ENCODE measurements at places on chromosomes 6 and 20.

GRCh38 chr6:106511288-106512047, 117.8 kb downstream of the RTN4IP1 start:
- peak overlapping the region; percentile 84 for H3K4me3 ChIP-seq
- peaks cover 6% of the 10 kb centered on the region for H3K27me3 ChIP-seq
- H3K36me3 ChIP-seq = peaks cover 14% of the 10 kb centered on the region

DNA sequence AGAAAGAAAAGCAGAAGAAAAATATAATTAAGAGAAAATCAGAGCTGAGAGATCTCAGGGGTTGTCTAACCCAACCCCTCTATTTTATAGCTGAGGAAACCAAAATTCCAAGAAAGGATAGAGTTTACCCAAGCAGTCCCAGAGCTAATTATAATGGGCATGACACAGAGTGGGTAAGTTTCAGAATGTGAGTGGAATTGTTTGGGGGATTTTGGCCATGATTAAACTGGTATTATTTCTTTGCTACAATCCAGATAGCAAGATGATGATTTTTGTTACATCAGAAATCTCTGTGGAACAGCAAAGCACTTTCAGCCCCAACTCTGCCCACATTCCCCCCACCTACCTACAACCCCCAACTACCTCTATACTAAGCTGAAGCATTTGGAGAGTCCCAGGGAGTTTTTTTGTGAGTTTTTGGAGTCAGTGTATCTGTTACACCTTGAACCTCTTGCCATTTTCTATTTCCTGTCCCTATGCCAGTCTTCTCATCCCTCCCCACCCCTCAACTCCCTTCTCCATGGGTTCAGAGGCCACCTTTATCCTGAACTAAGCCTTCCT, 24.7 kb downstream of the POFUT1 start:
- peaks cover 99% of the 10 kb centered on the region for H3K36me3 ChIP-seq
- peak overlapping the region; percentile 68 for H3K4me3 ChIP-seq
- H3K27me3 ChIP-seq = no peaks in the 10 kb centered on the region
- no peak for DNase-seq

- no peak overlapping the region for H3K4me3 ChIP-seq
- no peak for DNase-seq
- H3K4me1 ChIP-seq = no peaks in the 10 kb centered on the region
- no peak overlapping the region for H3K27ac ChIP-seq
- H3K27me3 ChIP-seq = no peaks in the 10 kb centered on the region
Observed at GRCh38 chr6:68729377-68729903, 94.4 kb downstream of the ADGRB3 start.

DNA sequence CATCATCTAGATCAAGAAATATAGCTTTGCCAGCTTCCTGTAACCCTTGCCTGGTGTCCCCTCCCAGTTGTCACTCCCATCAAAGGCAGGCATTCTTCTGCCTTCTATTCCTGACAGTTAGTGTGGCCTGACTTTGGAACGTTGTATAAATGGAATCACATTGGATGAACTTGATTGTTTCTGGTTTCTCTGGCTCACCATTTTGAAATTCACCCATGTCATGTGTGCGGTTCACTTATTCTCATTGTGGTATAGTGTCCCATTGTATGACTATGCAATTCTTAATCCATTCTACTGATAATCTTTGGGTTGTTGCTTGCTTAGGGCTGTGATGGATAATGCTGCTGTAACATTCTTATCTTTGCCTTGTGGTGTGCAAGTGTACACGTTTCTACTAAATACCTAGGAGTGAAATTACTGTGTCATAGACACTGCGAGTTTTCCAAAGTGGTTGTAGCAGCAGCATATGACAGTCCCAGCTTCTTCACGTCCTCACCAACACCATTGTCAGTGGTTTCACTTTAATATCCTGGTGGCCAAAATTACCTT, 73.2 kb downstream of the VEGFA start:
- H3K27me3 ChIP-seq = peaks cover 5% of the 10 kb centered on the region
- H3K36me3 ChIP-seq = no peaks in the 10 kb centered on the region
- no peak overlapping the region for H3K27ac ChIP-seq
- no peak for DNase-seq
- no peak overlapping the region for H3K4me3 ChIP-seq

- H3K4me3 ChIP-seq = no peak overlapping the region
- H3K36me3 ChIP-seq = no peaks in the 10 kb centered on the region
- no peak for DNase-seq
Observed at GRCh38 chr20:63243604-63244247, 8.0 kb downstream of the BIRC7 start.

GRCh38 chr20:22905658-22906057, 129.5 kb upstream of the SSTR4 start:
- no peaks in the 10 kb centered on the region for H3K27me3 ChIP-seq
- no peak for DNase-seq
- H3K4me3 ChIP-seq = no peak overlapping the region

DNA sequence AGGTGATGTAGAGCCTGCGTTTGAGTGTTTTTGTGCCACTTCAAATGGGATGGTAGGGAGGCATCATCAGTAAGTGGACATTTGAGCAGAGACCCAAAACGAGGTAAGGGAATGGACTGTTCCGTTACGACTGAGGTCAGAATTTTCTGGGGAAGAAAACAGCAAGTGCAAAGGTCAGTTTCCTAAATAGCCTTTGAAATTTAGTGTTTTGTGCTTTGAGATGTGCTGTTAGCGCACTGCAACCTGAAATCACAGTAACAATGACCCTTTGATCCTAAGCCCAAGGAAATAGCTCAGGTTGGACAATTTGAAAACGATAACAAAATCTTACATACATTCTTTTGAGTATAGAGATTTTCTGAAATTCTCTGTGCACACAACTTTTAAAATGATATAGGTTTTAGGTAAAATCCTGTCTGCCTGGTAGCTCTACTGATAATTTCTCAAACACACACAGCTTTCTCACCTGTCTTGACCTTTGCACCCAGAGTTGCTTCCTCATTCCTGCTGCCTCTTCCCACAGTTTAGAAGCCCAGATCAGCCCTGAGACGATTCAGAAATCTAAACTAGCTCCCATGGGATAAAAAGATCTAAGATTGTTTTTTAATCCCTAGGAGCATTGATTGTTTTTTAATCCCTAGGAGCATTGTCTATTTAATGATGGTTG, 22.1 kb downstream of the DCBLD1 start:
- H3K27me3 ChIP-seq = no peaks in the 10 kb centered on the region
- no peak for DNase-seq
- H3K36me3 ChIP-seq = no peaks in the 10 kb centered on the region
- H3K27ac ChIP-seq = no peak overlapping the region

DNA sequence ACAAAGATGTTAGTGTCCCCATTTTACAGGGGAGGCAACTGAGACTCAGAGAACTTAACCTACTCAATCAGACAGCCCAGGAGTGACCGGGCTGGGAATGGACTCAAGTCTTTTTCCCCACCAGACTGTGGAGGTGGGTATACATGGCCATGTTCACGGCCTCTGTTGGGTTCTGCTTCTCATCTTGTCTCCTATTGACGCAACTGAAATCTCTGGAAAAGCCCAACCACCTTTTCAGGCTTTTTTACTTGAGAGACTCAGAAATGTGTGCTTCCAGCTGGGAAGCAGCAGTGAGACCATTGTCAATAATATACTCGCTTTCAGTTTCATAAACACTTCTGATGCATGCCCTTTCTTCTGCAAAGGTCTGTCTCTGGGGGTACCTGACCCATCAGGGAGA, 70.7 kb downstream of the SOBP start:
- H3K4me1 ChIP-seq = no peaks in the 10 kb centered on the region
- no peak overlapping the region for H3K27ac ChIP-seq
- H3K27me3 ChIP-seq = peaks cover 24% of the 10 kb centered on the region

DNA sequence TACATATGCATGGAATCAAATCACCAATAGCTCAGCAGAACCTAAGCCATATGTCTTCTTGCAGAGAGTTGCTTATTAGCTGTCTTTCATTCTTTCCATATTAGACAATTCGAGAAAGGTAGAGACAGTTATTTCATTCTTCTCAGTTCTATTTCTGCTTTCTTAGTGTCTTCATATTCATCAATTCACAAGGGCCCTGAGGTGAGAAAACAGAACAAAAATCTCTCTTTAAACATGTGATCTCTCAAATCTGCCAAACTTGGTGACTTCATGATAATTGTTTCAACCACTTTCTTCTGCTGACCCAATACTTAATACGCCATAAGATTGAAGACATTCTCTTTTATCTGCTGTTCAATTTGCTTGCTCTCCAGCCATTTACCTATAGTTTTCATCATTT, 229.7 kb upstream of the MARCKS start:
- H3K4me1 ChIP-seq = peaks cover 41% of the 10 kb centered on the region
- H3K36me3 ChIP-seq = no peaks in the 10 kb centered on the region
- no peak overlapping the region for H3K4me3 ChIP-seq
- H3K27ac ChIP-seq = no peak overlapping the region

- no peak for DNase-seq
- peaks cover 4% of the 10 kb centered on the region for H3K4me1 ChIP-seq
- H3K4me3 ChIP-seq = no peak overlapping the region
- no peak overlapping the region for H3K27ac ChIP-seq
- H3K36me3 ChIP-seq = no peaks in the 10 kb centered on the region
Observed at GRCh38 chr6:46628976-46629375, 23.6 kb downstream of the CYP39A1 start.

DNA sequence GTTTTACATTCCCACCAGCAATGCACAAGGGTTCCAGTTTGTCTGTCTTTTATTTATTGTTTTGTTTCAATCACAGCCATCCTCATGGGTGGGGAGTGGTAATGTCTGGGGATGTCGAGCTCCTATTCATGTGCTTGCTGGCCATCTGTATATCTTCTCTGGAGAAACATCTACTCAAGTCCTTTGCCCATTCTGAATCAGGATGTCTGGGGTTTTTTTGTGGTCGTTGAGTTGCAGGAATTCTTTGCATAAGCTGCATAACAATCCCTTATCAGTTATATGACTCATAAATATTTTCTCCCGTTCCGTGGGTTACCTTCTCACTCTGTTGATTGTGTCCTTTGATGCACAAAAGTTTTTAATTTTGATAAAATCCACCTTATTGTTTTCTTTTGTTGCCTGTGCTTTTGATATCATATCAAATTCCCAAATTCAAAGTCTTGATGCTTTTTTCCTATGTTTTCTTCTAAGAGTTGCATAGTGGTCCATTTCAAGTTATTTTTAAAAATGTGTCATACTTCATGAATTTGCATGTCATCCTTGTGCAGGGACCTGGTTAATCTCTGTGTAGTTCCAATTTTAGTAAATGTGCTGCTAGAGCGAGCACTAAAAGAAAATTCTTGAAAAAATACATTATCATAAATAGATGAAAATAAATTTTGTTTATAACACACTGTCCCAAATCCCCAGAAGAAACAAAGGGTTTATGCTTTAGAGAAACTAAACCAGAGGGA, 54.9 kb upstream of the PDE10A start:
- H3K4me3 ChIP-seq = no peak overlapping the region
- H3K36me3 ChIP-seq = no peaks in the 10 kb centered on the region
- H3K4me1 ChIP-seq = no peaks in the 10 kb centered on the region
- DNase-seq = no peak

GRCh38 chr20:15918631-15919030, 654.6 kb downstream of the KIF16B start:
- no peaks in the 10 kb centered on the region for H3K4me1 ChIP-seq
- no peaks in the 10 kb centered on the region for H3K27me3 ChIP-seq

GRCh38 chr20:19937218-19937617, 79.9 kb upstream of the NAA20 start:
- H3K27ac ChIP-seq = no peak overlapping the region
- peaks cover 76% of the 10 kb centered on the region for H3K27me3 ChIP-seq
- peaks cover 33% of the 10 kb centered on the region for H3K4me1 ChIP-seq
- no peaks in the 10 kb centered on the region for H3K36me3 ChIP-seq
- H3K4me3 ChIP-seq = peak overlapping the region; percentile 13
- DNase-seq = peak; percentile 32

DNA sequence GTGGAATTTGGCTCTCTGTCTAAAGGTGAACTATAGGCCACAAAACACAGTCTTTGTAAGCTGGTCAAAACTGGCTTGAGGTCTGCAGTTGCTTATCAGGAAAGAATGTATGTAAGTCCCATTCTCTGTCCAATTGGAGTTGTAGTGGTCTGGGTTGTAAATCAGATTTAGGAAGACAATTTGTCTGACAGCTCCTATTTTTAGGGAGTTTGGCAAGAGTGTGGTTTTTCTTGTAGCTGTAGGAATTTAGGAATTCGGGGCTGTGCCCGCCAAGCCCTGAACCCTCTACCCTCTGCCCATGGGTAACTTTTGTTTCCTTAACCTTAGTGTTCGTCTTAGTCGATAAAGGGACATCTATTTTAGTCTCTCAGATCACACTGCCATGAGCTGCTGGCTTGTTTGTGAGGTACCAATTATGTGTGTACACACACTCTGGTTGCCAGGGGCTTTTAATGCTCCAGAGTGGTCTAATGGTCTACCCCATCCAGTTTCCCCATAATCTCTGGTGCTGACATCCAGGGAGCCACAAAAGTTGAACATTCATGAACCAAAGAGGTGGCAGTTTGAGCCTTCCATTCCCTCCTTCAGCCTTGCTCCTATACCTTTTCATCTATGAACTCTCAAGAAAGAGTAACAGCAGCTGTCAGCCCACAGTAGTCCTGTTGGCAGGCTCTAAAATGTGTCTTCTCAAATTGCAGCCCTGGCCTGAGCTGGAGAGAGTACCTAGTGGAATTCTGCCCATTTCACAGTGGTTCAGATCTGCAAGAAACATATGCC, 93.0 kb downstream of the ANKRD6 start:
- no peak overlapping the region for H3K27ac ChIP-seq
- no peaks in the 10 kb centered on the region for H3K36me3 ChIP-seq
- no peak for DNase-seq

GRCh38 chr6:8819446-8819845, 384.1 kb upstream of the SLC35B3 start:
- no peak for DNase-seq
- no peaks in the 10 kb centered on the region for H3K27me3 ChIP-seq
- H3K4me1 ChIP-seq = no peaks in the 10 kb centered on the region
- no peak overlapping the region for H3K4me3 ChIP-seq
- H3K36me3 ChIP-seq = no peaks in the 10 kb centered on the region

GRCh38 chr20:45363611-45364492, 896 bp downstream of the SYS1 start:
- peaks cover 51% of the 10 kb centered on the region for H3K36me3 ChIP-seq
- peak overlapping the region; percentile 100 for H3K27ac ChIP-seq
- no peak for DNase-seq
- peaks cover 60% of the 10 kb centered on the region for H3K4me1 ChIP-seq

DNA sequence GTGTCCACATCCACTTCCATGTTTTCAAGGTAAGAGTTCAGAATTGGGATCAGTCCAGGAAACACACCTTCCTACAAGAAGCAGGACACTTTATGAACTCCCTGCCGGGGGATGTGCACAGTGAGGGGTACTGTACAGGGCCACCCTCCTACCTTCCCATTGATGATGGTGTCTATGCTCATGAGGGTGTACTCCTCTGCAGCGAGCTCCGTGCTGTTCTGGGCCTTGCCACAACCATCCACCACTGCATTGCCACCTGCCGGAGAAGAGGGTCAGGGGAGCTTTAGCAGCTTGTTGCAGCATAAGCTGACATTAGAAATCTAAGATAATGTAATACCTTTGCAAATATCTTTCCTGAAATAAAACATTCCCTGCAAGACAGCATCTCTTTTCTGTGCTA, 44.8 kb downstream of the GCLC start:
- H3K27ac ChIP-seq = no peak overlapping the region
- no peak for DNase-seq
- H3K4me3 ChIP-seq = no peak overlapping the region
- no peaks in the 10 kb centered on the region for H3K4me1 ChIP-seq
- H3K36me3 ChIP-seq = peaks cover 74% of the 10 kb centered on the region

GRCh38 chr6:148769304-148769968, 22.6 kb downstream of the UST start:
- H3K4me1 ChIP-seq = peaks cover 29% of the 10 kb centered on the region

All from activated T-cell treated with anti-CD3 and anti-CD28 coated beads, Interleukin-2, amount 50 U/mL, for 24 hours (primary cell).